ENCODE measurements at places on chromosomes 2 and 18.

DNA sequence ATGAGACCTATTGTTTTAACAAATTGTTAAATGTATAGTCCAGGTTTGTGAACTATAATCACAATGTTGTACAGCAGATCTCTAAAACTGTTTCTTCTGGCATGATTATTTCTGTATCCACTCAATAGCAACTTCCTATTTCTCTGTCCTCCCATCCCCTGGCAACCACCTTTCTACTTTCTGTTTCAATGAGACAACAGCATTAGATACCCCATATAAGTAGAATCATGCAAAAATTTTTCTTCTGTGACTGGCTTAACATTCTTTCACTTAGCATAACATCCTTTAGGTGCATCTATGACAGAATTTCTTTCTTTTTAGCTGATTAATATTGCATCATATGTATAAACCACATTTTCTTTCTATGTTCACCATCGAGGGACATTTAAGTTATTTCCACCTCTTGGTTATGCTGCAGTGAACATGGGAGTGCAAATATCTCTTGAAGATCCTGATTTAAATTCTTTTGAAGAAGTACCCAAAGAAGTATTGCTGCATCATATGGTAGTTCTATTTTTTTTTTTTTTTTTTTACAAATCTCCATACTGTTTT, 713.5 kb downstream of the LRP1B start:
- DNase-seq = no peak

GRCh38 chr18:24014062-24014985, at the start of gene TTC39C:
TTC39C (plus strand) TSS chr18:24014754; CDS start chr18:24014872, 118 bp downstream.
- peak; percentile 86 for DNase-seq

DNA sequence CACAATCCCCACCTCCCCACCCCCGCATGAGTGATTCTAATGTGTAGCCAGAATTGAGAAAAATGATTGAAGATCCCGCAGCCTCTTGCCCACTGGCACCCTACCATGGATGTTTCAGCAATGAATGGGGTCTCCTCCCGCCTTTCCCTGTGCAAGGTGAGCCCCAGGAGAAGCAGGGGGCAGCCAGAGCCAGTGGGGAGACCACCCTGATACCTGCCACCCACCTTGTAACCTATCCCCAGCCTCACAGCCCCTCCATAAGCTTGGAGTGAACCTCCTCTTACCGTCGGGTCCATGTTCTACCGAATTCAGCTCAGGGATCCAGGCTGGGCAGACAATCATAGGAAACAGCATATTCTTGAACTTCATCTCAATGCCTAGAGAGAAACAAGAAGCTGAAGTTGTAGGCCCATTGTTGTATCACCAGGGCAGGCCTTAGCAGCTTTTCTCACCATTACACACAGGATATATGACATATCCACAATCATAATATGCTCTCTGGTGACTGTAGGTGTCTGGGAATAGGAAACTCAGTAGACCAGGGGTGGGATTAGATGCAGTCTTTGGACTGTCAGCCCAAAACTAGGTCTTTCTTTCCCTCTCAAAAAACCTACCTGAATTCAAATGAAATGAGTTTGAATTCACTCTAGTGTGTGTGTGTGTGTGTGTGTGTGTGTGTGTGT, 30.9 kb downstream of the XDH start:
- DNase-seq = no peak

- peak; percentile 8 for DNase-seq
These were observed 13.9 kb downstream of the FN1 start for GRCh38 chr2:215421859-215422461.
